ENCODE measurements at places on chromosomes 12 and 14. TPM values are rescaled to one million over a fixed set of nuclear protein-coding genes. Genes with fewer than 3 reads are reported as not detected.

DNA sequence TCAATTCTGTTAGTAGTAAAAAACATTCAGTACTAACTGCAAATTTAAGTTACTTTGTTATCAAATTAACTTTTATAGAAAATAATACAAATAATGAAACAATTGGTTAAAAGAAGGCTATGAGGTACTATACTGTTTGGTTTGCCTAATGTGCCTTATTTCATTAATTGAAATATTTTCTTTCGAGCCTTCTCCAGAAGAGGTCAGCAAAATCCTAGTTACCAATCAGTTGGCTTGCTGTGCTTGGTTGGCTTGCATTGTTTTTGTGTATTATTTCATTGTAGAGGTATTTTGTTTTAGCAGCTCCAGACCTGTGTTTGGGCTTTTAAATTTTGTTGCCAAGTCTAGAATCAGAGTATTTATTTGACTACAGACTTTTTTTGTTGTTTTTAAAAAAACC, 68.5 kb downstream of the AEBP2 start:
- peak; percentile 7 for DNase-seq

- no peak for DNase-seq
These were observed 9.1 kb downstream of the BTBD6 start for GRCh38 chr14:105257464-105257863.

- DNase-seq: no peak
These were observed 129.4 kb downstream of the SCARB1 start for GRCh38 chr12:124734224-124734788.

DNA sequence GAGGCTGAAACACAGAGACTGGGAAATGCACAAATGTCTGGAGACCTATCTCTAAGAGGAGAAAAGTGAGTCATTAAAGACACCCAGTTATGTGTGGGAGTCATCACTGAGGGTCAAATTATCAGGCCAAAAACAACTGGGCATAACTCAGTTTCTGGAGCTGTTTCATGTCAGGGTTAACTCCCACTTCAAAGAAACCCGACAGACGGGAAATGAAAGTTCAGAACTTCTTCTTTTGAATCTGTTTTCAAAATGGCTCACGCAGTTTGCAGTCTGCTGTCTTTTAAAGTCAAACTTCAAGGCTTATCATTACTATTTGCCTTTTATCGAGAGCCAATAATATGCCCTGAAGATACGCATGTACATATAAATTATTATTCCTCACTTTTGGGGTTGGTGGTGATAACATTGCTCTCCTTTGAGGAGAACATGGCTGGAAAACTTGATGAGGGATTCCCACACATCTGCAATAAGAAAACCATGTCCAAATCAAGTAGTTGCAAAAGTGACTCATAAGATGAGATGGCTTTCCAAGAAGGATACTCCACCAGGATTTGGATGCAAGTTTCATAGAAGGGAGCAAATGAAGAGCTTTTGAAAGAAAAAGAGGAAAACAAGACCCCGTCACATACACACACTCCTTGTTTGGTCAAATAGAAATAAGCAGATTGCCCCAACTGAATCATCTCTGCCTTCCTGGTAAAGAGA, 341.4 kb downstream of the ADAMTS20 start:
- DNase-seq: no peak

GRCh38 chr14:66135831-66136230, 350.3 kb upstream of the CCDC196 start:
- no peak for DNase-seq

- no peak for DNase-seq
These were observed 30.6 kb upstream of the C2CD5 start for GRCh38 chr12:22574921-22575320.

GRCh38 chr14:106460916-106461315, 934.5 kb downstream of the TMEM121 start:
- DNase-seq: no peak

- no peak for DNase-seq
These were observed 148.5 kb upstream of the OR4E1 start for GRCh38 chr14:21822109-21822508.

- DNase-seq: peak; percentile 30
These were observed 113.4 kb upstream of the PELI2 start for GRCh38 chr14:56004786-56005185.

DNA sequence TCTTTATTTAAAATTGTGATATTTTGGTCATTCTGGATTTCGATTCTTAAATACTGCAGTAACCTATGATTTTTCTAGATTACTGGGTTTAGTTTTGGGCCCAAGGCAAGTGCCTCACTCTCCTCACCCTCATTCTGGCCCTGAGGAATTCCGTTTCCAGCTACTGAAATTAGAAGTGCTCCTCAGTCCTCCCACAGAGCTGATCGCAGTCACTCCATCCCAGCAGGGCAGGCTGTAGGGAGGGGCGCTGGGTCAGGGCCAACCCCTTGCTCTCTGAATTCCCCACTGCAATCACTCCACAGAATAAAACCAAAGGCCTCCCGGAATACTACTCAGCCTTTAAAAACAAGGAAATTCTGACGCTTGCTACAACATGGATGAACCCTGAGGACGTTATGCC, 66.5 kb upstream of the DIO3 start:
- DNase-seq: no peak

- no peak for DNase-seq
These were observed 183.3 kb upstream of the KRR1 start for GRCh38 chr12:75694534-75695268.

- DNase-seq: no peak
These were observed 6.8 kb upstream of the TESPA1 start for GRCh38 chr12:54991161-54991990.

DNA sequence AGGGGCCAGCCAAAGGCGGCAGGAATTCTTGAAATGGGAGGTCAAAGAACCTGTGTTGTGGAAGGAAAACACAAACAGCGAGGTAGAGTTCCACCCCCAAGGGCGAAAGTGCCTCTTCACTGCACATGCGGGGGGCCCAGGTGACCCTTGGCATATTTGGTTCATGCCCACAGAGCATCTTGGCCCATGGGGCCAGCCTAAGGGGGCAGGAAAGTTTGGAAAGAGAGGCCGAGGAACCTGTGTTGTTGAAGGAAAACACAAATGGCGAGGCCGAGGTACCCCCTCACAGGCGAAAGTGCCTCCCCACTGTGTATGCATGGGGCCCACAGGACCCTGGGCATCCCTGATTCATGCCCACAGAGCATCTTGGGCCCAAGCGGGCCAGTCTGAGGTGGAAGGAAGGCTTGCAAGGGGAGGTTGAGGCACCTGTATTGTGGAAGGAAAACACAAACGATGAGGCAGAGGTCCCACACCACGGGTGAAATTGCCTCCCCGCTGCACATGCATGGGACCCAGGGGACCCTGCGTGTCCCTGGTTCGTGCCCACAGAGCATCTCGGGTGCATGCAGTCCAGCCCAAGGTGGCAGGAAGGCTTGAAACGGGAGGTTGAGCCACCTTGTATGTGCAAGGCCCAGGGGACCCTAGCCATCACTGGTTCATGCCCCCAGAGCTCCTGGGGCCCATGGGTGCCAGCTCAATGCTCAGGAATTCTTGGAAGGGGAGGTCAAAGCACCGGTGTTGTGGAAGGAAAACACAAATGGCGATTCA, 384.1 kb downstream of the ALG10 start:
- no peak for DNase-seq

- DNase-seq: no peak
These were observed 161.4 kb upstream of the ABCD2 start for GRCh38 chr12:39780913-39781446.

GRCh38 chr14:58709949-58710348, 72.2 kb downstream of the DACT1 start:
- no peak for DNase-seq

- no peak for DNase-seq
These were observed 49.7 kb downstream of the KICS2 start for GRCh38 chr12:64172143-64172970.

- no peak for DNase-seq
These were observed 340.1 kb downstream of the BCAT1 start for GRCh38 chr12:24608637-24609285.

- DNase-seq: no peak
These were observed 260.5 kb downstream of the NEDD1 start for GRCh38 chr12:97167598-97167997.

DNA sequence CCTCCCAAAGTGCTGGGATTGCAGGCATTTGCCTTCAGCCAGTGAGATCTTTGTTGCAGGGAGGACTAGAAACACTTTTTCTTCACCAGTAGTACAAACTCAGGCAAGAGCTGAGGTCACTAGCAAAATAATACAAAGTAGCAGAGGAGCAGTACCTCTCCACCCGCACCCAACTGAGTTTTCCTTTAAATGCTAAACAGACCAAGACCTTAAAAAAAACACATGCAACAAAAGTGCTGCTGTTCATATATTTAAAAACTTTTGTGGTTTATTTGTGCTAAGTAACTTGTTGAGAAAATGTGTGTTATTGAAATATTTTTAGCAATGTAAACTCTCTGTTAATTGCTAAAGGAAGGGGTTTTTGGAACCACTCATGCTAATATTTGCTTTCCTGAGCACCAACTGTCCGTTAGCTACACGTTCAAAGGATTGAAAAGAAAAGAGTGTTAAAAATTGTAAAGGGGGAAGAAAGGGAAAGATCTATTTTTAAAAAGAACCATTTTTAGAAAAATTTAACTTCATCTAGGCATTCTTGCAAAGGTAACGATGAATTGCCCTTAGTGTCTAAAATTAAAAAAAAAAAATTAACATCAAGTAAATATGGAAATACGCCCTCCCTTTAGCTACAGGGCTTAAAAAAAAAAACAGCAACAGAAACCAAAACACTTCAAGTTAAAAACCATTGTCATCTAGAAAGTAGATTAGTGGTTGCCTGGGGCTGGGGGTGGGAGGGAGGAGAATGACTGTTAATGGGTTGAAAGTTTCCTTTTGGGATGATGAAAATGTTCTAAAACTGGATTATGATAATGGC, 114.0 kb upstream of the KRAS start:
- no peak for DNase-seq

GRCh38 chr14:74425525-74426201, 347 bp downstream of the SYNDIG1L start:
- DNase-seq: peak; percentile 19

- DNase-seq: no peak
These were observed 5.1 kb upstream of the LTBP2 start for GRCh38 chr14:74616996-74617700.

- no peak for DNase-seq
These were observed 33.9 kb downstream of the CEP290 start for GRCh38 chr12:88108021-88108420.

GRCh38 chr12:50508970-50509663, 4.3 kb downstream of the DIP2B start:
- DNase-seq: no peak

DNA sequence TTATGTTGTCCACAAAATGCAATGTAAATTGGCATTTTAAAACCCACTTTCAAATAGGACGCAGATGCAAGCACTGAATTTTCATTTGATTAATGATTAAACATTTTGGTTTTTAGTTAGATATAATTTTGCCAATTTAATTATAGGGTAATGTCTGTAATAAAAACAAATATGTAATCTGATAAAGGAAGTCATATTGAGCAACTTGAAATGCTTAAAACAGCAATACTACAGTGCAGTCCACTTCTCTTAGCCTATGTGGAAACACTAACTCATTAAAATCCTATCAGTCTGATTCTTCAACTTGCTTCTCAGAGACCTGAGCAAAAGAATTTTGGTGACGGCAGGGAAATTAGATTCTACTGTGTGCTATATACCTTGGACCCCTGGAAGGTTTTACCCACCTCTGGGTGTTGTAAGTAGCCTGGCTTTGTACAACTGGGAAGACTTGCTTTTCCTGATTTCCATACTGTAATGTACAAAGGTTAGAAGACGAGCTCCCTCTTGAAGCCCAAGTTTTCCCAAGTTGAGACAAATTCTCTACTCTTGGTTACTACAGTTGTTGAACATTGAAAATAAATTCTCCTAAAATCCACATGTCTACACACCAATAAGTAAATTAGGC, 4.1 kb downstream of the TRHDE start:
- no peak for DNase-seq

GRCh38 chr12:11578461-11578993, 70.9 kb upstream of the ETV6 start:
- no peak for DNase-seq

DNA sequence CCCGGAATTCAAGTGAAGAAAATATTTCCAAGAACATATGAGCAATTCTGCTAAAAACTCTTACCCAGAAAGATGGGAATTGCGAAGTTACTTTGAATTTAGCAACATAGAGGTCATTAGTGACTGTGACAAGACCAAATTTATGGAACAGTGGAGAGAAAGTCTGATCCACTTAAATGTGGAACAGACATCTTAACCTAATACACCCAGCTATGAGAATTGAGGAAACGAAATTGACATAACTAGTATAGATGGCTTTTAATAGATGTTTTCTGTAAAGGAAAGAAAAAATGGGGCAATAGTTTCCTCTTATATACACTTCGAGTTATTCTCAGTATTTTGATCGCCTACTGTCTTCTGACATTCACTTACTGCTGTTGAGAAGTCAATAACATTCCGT, 4.6 kb downstream of the OVCH1 start:
- no peak for DNase-seq

DNA sequence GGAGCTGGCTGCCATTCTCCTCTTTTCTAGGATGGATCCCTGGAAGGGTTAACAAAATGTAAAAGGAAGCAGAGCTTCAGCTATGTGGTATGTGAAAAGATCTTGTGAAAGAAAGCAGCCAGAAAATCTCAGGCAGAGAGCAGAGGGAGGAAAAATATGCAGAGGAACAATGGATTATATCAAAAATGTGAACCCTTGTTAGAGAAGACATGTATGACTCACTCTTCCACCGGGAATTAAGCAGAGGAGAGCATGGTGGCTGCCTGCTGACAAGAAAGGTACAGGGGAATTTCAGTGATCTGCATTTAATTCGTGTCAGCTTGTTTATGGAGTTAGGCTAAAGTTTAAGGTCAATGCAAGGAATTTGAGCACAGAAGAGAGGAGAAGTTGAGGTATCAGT, 46.3 kb downstream of the KCNA1 start:
- no peak for DNase-seq

DNA sequence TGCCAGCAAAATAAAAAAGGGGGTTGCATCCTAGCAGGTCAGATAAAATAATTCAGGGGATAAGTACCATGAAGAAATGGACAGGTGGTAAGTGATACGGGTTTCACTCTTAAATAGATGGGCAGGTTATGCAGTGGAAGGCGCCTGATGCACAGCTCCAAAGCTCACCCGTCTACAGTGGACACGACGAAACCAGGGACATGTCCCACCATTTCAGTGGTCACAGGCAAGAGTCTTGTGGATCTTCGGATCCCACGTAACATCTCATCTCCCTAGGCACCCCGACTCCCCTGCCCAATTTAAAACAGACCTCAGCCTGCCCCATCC, 60.5 kb downstream of the DDX51 start:
- DNase-seq: no peak

The CABP1 gene
- not detected for total RNA-seq

The OTX2 gene
- not detected for total RNA-seq

The CLEC4A gene
- not detected for total RNA-seq

The TMEM233 gene
- 2.5 TPM for total RNA-seq

The INSM2 gene
- not detected for total RNA-seq

The MYO1H gene
- total RNA-seq: not detected

The TMEM119 gene
- not detected for total RNA-seq

The SLC39A5 gene
- total RNA-seq: not detected

The SIVA1 gene
- 70.0 TPM for total RNA-seq

The CCND2 gene
- total RNA-seq: 0.06 TPM

The IRAK3 gene
- 0.89 TPM for total RNA-seq

The KLRF1 gene
- total RNA-seq: not detected

The SLC39A2 gene
- not detected for total RNA-seq

The ARG2 gene
- 5.2 TPM for total RNA-seq
